ENCODE measurements at places on chromosomes 4 and X.

- no peak for DNase-seq
Observed at GRCh38 chr4:2324891-2325290, 63.0 kb upstream of the MXD4 start.

DNA sequence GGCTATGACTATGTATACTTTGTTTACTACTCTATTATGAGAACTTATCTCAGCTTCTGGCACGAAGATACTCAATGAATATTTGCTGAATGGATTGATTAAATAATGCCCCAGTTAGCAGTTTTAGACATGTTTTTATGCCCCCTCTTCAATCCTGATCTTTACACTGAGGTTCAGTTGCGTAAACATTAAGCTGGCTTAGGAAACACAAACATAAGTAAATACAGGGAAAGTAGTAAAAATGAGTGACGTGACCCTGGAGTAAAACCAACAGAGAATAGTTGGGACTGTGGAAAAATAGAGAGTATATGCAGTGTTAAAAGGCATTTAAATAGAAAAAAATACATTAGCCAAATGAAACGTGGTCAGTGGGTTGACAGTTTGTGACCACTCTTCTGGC is 387.0 kb upstream of the ACTRT1 start:
- no peak for DNase-seq

DNA sequence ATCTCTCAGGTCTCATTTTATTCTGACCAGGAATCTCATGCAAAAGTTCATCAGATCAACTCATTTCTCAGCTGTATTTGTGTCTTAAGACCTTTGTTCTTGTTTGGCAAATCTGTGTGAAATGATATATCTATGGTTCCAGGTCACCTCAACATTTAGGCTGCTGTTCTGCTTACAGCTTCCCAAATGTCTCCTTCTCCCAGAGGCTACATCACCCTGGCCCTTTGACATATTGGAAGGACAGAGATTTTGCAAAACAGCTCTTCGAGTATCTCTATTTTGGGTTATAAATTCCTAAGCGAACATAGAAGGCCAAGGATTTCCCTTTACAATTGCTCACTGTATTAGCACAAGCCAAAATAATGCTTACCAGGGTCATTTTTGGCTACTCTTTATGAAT is 57.5 kb upstream of the GIMD1 start:
- no peak for DNase-seq

- DNase-seq = no peak
Observed at GRCh38 chr4:88584471-88584900, 7.8 kb upstream of the HERC3 start.

Measured in fibroblast of skin of back (primary cell).